ENCODE measurements at places on chromosomes 3 and 15.

DNA sequence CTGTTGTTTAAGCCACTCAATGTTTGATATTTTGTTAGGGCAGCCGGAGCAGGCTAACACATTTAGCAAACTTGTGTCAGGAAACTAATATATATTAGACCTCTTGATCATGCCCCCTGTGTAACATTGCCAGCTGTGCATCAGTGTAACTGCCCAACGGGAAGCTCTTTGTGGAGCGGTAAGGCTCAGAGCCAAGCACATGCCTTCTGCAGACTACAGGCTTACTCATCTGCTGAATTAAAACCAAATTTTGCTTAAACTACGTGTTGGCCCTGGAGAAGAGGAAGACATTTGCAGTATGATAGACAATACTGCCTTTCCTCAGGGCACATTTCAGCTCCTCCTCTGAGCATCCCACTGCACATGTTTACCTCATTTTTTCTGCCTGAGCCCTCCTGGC is 50.5 kb upstream of the KCNMB2 start:
- no peak for DNase-seq

DNA sequence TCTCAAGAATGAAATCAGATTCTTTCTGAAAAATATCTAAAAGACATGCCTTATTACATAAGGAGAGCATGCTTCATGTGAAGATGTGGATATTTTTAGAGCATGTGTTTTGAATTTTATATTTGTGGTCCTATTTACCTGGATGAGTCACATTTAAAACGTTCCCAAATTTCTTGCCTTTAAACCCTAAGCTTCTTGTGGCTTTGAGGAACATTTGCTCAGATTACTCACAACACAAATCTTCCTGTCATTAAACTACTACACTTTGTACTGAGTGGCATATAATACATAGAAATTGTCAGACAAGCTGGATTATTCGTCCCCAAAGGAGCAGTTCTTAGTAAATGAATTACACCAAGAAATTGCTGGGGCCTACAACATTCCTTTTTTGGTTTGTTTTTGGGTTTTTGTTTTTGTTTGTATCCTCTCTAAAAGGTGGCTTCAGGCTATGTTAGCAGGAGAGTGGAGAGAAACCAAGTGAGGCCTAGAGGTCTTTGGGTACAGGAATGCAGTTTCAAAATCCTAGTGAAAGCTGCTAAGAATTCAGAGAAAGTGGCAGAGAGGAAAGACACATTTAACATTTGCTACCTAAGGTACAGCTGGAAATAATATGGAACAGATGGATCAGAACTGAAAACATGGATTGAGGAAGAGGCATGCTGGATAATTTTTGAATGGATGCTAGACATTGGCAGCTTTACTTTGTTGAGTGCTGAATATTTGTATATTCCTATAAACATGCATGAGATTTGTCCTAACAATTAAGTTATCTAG is 128.1 kb downstream of the RPL22L1 start:
- no peak for DNase-seq

- no peak for DNase-seq
Measured at GRCh38 chr3:136186344-136186743, 9.8 kb downstream of the MSL2 start.

DNA sequence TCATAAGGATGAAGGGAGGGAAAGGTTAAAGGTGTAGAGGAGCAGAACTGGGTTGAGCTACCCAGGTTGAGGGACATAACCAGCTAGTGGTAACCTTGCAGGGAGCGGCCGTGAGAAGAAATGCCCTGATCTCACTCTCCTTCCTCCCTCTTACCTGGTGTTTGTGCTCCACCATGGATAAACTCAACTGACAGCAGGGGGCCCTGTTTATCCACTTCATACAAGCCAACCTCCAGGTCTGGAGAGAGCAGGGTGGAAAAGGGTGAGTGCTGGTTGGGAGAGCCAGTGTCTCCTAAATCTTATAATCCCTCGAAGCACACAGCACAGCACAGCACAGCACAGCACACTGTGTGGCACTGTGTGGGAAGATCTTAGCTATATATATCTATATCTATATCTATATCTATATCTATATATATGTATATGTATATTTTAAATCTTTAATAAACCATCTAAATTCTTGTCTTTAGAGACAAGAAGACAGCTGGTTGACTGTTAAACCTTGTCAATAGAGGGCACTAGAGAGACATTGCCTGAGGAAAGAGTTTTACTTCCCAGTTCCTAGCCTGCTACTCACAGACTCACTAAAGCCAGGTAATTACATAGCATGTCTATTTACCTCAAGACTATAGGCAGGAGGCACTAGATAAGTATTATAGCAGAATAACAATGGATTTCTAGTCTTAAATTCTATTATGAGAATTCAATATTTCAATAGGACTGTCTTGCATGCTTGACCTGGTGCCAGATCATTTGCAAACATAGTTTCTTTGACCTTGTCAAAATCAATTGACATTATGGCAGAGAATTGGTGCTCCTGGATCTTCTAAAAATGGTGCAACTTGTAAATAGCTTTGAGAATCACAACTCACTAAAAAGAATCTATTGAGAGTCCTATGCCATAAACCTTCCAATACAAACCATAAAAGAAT is 21.7 kb upstream of the FMN1 start:
- no peak for DNase-seq

- DNase-seq: peak; percentile 17
Measured at GRCh38 chr3:106566277-106566676, 697.5 kb upstream of the CBLB start.

- DNase-seq: no peak
Measured at GRCh38 chr3:184635774-184636173, 74.2 kb downstream of the EPHB3 start.

GRCh38 chr3:128997486-128998133 is 3.5 kb upstream of the EFCC1 start:
- no peak for DNase-seq

GRCh38 chr15:50330921-50331320 is 24.1 kb downstream of the GABPB1 start:
- DNase-seq: peak; percentile 60

- no peak for DNase-seq
Measured at GRCh38 chr15:71781179-71781964, 29.0 kb upstream of the NR2E3 start.

DNA sequence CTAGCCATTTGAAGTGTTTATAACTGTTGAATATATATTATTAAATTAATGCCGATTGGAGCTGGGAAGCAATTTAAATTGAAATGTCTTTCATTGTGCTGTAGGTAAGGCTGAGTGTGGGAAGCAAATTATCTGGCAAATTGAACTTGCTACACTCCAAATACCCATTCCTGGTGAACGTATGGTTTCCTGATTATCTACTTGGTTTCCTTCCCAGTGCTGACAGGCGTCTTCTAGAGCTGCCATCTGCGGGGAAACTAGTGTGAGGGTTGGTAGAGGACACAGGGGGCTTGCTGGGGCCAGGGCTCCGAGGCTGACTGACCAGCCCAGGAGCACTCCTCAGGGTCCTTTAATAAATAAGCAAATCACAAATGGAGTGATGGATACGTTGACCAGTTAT is 581.4 kb upstream of the LMCD1 start:
- no peak for DNase-seq

- DNase-seq: no peak
Measured at GRCh38 chr15:101168463-101168824, 83.4 kb downstream of the CHSY1 start.

DNA sequence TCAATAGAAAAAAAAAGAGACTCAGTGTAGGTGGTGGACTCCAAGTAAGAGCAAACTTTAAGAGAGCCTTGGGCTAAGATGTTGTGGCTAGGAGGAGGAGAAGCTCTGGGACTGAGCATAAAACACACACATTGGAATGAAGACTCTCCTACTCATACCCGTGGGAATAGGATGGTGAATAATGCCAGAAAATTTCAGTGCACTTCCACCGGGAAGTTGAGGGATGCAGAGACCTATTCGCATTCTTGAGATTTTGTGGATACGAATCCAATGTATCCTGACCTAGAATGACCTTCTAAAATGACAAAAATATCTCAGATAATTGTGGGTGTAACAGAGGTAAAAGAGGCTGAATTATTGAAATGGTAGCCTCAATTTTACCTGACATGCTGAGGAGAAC is 388.7 kb upstream of the SGO1 start:
- DNase-seq: no peak

DNA sequence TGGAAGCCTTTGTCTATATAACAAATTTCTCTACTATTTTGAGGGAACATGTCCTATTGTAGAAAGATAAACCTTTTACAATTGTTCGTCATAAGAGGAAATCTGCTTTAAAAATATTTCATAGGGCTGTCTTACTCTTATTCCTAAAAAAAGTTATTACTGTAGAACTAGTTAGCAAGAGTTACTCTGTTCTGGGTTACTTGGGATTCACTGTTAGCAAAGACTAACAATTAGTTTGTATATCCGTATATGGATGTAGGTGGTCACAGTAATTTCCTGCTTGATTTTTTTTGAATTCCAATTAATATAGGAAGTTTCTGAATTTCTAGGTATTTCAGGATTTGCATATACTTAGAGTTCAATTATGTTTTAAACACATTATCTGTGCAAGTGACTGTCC is 413.5 kb downstream of the RBMS3 start:
- DNase-seq: no peak

DNA sequence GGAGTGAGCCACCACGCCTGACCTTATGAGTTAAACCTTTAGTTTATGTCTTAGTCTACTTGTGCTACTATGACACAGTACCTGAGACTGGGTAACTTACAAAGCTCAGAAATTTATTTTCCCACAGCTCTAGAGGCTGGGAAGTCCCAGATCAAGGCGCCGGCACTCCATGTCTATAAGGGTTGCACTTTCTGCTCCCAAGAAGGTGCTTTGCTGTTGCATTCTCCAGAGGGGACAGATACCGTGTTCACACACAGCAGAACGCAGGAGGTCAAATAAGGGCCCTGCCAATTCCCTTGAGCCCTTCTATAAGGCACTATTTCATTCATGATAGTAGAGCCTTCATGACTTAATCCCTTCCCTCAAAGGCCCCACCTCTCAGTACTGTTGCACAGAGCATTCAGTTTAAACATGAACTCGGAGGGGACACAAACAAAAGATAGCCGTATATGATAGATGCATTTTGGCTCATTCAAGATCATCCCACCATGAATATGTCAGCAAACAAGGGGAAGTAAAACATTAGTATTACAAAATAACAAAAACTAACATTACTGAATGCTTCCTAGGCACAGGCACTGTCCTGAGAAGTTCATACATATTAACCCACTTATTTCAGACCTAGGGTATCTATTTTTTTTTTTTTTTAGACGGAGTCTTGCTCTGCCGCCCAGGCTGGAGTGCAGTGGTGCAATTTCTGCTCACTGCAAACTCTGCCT is 26.5 kb downstream of the PLA1A start:
- no peak for DNase-seq

Measured in NCI-H2171 treated with DMSO at 0.1 percent for 48 hours (cell line).